Activated CD8-positive, alpha-beta memory T cell treated with anti-CD3 and anti-CD28 coated beads for 1 hour (primary cell): ENCODE measurements at places on chromosomes 16 and 17.

DNA sequence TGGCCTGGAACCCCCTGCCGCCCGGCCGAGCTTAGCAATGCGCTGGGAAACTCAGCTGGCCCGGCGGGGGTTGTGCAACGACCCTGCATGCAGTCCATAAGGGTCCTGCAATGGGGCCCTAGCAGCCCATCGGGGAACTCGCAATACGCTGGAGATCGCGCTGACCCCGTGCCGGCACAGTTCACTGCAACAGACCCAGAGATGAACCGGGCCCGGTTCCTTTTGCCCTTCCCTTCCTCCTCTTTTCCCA, 375 bp downstream of the SLC25A11 start:
- no peak for DNase-seq

DNA sequence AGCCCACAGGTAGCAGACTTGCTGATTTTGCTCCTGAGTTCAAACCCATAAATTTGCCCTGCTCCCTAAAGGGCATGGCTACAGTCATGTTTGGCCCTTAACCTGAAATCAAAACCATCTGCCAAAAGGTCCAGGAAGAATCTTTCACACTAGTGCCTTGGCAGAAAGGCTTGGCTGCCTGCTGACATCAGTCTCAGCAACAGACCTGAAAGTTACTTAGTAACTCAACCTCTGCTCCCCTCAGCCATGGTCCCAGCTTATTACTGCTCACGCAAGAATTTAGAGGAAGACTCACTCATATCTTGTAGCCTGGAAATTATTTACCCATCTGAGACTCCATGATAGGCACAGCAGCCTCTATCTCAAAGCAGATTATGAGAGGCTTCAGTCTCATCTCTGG, 98.0 kb upstream of the KIF2B start:
- no peak for DNase-seq

DNA sequence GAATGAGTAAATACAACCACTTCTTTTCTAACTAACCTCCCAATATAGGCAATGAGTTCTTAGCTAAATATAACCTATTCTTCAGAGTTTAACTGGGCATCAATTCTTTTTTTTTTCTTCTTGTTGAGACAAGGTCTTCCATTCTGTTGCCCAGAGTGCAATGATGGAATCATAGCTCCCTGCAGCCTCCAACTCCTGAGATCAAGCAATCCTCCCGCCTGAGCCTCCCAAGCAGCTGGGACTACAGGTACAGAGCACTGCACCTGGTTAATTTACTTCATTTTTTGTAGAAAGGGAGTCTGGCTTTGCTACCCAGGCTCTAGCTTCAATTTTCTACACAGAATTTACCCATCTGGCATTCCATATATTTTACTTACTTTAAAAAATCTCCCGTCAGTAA, 1.1 kb downstream of the METTL16 start:
- no peak for DNase-seq

- peak; percentile 53 for DNase-seq
Observed at GRCh38 chr17:40443196-40443987, at the start of gene IGFBP4. TSS of gene IGFBP4 (plus strand) at chr17:40443450. CDS start at chr17:40443736, 286 bp downstream.

GRCh38 chr16:30896261-30896888, at the start of gene CTF1:
TSS of gene CTF1 (plus strand) at chr16:30896614. CDS start at chr16:30896644, 30 bp downstream.
- DNase-seq, result no peak

- peak; percentile 56 for DNase-seq
Observed at GRCh38 chr17:57783338-57783742, 38.2 kb upstream of the CCDC182 start.

DNA sequence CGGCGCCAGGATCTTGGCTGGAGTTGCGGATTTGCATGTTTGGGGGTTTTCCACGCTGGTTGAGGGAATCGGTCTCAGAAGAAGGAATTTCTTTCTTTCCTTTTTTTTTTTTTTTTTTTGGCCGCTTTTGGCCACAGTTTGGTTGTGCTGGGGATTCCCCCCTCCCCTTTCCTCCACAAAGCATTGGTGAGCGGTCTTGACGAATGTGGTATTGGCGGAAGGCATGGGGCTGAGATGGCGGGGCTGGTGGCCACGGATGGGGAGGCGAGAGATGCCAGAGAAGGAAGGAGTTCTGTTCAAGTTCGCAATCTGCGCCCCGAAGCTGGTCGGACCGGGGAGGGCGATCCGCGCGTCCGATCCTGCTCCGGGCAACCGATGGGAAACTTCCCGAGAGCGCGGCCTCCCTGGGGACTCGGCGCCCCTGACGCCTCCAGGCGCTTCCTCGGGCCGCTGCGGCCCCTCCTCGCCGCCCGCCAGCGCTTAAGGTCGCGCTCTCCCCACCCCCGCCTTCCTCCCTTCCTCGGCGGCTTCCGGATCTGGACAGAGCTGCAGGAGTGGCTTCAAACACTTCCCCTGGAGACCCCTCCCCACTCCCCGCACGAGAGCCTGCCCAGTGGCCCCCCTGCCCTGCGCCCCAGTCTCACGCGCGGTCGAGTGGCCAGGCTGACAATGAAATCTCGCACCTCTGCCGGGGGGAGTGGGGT, 43.2 kb downstream of the RAI1 start:
- no peak for DNase-seq

DNA sequence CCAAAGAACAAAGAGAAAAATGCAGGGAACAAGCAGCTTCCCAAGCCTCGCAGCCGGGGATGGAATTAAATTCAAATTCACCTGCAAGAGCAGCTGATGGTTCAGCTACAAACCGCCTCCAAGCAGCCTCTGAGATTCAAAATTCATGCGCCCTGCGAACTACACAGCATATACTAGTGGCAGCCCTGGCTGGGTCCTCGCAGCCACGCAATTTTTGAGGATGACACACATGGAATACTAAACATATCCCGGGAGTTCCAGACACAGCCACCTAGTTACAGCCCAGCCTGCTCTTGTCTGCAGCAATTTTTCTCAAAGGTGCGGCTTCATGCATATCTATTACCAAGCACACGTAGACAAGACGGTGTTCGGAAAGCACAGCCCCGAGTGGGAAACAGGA, 35.9 kb upstream of the KIFC3 start:
- DNase-seq, result no peak

- no peak for DNase-seq
Observed at GRCh38 chr17:74625661-74626060, 2.1 kb upstream of the CD300E start.

DNA sequence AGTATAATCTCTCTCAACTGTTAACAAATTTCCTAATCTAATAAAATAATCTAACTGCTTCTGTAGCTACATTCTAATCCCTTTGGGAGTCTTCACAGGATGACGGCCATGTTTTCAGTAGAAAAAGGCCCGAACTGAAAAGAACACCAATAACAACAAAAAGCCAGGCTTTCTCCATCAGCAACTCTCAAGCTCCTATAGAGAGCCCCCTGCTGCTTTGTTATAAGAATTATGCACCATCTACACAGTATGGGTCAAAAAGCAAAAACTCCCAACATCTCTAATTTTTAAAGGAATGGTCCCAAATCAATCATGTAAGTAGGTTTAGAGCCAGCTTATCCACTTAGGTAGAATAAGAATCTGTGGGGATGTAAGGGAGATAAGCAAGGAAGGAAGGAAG, 163.6 kb upstream of the C17orf78 start:
- no peak for DNase-seq

- no peak for DNase-seq
Observed at GRCh38 chr17:69945698-69946185, 129.3 kb upstream of the KCNJ16 start.

DNA sequence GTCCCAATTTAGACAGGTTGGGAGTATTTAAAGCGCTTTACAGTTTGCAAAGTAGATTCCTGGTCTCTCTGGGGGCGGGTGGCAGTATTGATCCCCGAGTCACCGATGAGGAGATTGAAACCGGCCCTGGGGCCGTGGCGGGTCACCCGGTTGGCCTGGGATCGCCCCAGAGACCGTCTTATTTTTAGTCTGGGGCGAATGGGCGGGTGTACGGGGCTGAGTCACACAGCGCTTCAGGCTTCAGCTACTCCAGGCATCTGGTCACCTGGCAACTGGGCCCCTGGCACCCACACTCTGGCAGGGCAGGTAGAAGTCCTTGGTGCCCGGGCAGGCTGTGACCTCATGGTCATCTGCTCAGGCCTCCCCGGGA, 669 bp downstream of the MIEF2 start:
- no peak for DNase-seq

- DNase-seq, result no peak
Observed at GRCh38 chr17:61453566-61454380, 1.6 kb downstream of the TBX4 start.

DNA sequence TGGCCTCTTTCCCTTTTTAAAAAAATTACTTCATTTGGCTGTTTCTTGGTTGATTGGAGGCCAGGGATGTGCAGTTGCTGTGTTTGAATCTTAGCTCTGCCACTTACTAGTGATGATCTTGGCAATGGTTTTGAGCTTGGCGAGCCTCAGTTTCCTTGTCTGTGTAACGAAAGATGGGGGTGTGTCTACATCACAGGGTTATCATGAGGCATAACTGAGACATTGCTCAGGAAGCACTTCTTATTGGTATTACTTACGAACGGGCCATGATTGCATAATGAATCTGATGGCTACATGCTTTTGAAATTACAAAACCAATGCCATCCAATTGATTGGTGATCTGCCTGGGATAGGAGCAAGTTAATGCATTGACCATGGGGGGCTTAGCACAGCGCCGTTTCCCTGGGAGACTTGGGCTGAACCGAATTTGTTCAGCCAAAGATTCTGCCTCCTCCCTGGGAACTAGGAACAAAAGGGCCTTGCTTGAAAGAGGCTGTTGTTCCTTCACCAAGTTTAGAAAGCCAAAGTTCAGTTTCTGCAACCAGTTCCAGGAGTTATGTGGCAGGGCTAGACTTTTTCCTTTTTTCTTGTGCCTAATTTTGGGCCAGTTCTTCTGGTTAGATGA, 21.9 kb downstream of the CMIP start:
- DNase-seq, result no peak

GRCh38 chr17:15943971-15944758, 765 bp upstream of the ADORA2B start:
- no peak for DNase-seq
